Stimulated activated naive CD8-positive, alpha-beta T cell treated with anti-CD3 and anti-CD28 coated beads, Interleukin-15, amount 100 ng/mL, for 72 hours (primary cell): ENCODE measurements at places on chromosomes 2 and 18.

DNA sequence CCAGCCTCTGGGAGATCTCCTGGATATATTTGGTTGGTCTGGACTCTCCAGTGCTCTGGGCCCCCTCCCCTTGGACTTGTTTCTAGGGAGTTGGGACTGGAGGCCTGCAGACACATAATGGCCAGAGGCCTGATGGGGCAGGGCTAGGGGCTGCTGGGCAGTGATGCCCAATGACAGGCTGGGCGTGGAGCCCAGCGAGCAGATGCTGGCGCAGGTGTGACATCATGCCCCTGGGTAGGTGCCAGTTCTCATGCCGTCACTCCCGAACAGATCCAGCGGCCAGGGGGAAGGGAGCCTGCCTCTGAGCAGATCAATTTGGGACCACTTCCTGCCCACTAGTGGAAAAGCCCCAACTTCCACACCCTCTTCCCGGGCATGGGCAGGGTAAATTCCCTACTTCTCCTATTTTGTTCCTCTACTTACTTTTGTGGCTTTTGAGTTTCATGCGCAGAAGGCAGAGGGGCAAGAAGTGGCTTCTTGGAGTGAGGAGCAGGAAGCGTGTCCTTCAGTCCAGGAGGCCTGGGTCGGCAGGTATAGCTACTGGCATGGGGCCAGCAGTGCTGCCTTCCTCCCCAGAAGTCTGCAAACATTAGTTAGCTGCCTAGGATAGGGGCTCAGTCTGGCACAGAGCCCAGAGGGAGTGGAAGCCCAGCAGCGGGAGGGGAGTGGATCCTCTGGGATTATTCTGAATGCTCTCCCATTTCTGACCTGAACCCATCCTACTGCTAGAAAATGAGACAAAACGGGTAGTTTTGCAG is 6.1 kb downstream of the MPV17 start:
- no peak for DNase-seq

GRCh38 chr2:71793926-71794325 is 340.6 kb downstream of the DYSF start:
- DNase-seq = no peak

DNA sequence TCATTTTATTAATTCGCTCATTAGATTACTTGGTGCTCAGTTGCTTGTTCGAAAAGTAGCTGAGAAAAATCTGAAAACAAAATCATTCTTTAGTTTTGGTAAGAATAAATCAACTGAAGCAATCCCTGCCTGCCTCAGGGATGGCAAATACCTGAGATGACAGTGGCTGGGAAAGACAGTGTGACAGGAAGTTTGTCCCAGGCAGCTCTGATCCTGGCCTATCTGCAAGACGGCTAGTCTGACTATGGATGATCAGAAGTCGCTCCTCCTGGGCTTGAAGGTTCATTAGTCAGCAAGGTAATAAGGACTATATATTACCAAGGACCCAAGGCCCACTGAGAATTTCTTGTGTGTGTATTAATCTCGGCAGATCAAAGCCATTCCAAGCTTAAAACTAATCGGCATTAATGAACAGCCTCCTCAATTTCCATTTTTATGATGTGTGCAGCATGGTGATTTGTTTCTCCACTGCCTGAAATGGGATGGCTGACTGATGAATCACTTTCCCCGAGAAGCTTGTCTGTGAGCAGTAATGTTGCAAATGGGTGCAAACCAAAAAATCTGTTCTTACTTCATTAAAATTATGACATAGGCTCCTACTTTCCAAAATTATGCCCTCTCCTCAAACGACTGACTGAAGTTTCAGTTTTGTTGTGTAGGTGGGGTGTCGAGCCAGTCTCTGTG is 199.9 kb downstream of the ACTR3 start:
- no peak for DNase-seq

- no peak for DNase-seq
Measured at GRCh38 chr2:10033251-10034006, 9.9 kb upstream of the KLF11 start.

- DNase-seq = no peak
Measured at GRCh38 chr2:30949435-30949834, 142.2 kb upstream of the CAPN13 start.

DNA sequence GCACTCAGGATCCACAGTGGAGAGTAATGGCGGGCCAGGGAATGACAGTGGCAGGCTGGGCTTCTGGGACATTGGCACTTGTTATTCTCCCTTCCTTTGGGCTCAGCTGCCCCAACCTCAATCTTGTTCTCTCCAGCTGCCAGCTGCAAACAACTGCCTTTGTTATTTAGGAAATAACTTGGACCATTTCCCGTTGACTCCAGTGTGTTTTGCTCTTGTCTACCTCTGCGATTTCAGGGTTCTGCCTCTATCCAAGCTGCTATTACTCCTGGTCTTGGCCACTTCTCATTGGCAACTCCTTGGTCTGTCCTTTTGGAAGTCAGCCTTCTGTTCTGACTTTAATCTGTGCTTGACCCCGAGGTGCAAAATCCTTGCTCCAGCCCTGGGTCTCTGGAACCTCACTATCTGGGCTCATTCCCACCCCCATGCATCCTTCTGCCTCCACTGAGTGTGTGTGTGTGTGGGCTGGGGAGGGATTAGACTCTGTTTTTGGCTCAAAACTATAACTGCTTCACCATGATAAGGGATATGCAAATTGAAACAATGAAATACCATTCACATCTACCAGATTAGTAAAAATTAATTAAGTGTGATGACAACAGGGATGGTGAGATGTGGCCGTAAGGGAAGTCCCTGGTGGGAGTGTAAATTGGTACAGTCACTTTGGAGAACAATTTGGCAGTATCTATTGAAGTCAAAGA is 134.1 kb upstream of the CXCR4 start:
- DNase-seq = no peak
